ENCODE measurements at places on chromosomes 16 and 17.

- no peak for DNase-seq
Observed at GRCh38 chr17:73746314-73747073, 102.2 kb upstream of the SDK2 start.

DNA sequence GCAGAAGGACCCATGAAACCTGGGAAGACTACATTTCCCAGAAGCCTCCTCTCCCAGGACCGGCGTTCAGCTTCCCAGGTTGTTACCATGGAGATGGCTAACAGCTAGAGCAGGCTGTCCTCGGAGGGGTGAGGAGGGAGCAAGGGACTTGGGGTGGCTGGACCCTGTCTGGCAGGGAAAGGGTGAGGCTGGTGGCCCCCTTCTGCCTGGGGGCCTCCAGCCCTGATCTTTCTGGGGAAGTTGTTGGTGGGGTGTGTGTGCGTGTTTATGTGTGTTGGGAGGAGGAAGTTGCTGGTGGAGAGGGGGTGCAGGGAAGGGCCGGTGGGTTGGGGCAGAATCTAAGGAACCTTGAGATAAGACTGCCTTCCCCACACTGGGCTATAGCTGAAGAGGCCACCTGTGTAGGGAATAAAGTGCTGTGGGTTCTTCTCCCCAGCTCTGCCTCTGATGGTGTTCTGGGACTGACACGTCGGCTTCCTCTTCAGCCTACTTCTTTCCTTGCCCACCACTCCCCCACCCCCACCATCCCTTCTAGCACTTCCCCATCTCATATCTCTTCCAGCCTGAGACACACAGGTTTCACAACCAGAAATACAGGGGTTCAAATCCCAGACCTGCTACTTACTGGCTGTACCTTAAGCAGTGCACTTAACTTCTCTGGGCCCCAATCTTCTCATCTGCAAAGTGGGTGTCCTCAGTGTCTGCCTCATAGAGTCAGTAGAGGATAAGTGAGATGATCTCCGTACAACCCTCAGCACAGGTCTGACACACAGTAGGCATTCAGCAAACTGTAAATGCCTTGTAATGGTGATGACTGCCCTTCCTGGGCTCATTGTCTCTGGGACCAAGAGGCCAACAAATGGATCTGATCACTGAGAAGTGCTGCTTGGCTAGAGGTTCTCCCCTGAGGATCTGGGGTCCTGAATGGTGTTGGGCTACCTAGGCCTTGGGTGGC, at the start of gene DRC7:
DRC7 (plus strand) TSS at position 82 of the 955 bp plus-strand sequence. CDS start 3,144 bp downstream, outside the sequence.
- peak; percentile 41 for DNase-seq

- DNase-seq: no peak
Observed at GRCh38 chr16:58413359-58413758, 21.1 kb downstream of the GINS3 start.

DNA sequence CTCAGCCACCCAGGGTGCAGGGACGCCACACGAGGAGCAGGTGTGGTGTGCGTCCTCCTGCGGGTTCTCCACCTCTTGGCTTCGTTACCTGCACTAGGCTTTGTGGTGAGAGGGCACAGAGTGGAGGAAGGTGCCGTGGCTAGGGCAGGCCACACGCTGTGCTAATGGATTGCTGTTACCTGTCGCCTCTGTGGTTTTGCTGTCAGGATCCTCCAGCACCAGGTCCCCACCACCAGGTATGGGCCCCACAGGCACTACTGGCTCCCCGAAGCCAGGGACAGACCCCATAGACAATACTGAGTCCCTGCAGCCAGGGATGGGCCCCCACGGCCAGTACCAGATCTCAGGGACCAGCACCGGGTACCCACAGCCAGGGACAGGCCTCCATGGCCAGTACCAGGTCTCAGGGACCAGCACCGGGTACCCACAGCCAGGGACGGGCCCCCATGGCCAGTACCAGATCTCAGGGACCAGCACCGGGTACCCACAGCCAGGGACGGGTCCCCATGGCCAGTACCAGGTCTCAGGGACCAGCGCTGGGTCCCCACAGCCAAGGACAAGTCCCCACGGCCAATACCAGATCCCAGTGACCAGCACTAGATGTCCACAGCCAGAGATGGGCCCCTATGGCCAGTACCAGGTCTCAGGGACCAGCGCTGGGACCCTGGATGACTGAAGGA, 315.6 kb downstream of the SEC14L1 start:
- peak; percentile 61 for DNase-seq

DNA sequence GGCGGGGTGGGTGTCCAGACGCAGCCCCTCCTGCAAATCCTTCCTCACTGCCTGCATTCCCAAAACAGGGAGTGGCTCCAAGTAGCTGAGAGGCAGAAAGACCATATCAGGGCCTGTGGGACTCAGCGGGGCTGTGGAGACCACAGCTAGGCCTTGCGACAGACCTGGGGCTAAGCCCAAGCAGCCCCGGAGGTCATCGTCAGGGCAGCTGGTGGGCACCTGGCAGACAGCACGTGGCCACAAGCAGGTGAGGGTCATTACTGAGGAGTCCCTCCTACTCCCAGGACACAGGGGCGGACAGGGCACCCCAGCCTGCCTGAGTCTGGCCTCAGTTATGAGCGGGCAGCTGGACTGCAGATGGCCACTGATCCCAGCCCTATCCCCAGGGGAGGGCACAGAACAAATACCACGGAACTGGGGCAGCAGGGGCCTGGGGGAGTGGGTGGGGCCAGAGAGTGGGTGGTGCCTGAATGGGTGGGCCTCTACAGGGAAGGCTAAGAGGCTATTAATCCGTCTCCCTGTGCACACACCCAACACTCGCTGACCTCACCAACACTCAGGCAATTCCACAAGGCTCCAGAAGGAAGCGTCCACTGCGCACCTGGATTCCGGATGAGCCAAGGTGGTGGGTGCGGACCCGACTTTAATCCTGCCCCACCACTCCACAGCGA, 8.5 kb downstream of the HS3ST6 start:
- DNase-seq: no peak

GRCh38 chr16:15951852-15952251, 2.4 kb downstream of the ABCC1 start:
- no peak for DNase-seq

- DNase-seq: peak; percentile 89
Observed at GRCh38 chr17:40480501-40481003, 20.9 kb downstream of the TNS4 start.

DNA sequence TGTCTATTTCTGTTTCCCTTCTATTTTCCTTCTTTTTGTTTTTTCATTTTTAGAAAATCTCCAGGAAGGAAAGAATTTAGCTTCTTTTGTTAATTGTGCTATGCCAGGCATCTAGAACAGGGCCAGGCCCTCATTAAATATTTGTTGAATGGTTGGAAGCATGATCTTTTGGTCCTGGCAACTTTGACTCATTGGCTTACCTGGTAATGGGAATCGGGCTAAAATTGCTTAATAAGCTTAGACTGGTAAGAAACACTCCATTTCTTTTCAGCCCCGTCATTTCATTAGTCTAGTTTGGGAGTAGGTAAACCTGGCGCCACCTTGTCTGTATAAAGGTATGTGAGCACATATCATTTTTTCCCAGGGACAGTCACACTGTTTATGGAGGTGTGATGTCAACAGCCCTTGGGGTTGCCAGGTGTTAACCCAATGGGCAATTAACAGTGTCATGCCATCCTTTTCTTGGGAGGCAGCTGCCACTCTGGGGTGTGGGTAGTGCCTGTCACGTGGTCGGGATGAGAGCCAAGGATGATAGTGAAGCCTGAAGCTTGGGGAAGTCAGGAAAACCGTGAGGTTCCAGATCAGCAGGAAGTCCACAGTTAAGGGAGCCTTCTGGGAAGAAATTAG, 9.5 kb upstream of the NDEL1 start:
- no peak for DNase-seq

DNA sequence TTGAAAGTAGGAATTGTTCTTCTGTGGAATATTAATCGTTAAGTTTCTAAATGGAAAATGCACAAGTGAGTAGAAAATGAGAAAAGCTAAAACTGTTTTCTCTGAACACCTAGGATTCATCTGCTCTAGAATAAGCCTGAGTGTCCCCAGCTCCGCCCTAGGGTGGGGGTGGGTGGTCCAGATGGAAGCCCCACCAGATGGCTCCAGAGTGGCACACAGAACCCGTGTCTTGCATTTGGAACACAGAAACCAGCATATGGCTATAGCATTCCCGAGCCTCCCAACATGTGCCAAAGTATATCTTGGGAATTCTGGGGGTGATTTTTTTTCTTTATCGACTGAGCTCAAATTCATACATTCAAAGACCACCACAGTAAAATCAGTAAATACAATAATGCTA, 517.7 kb upstream of the PSMD7 start:
- no peak for DNase-seq

DNA sequence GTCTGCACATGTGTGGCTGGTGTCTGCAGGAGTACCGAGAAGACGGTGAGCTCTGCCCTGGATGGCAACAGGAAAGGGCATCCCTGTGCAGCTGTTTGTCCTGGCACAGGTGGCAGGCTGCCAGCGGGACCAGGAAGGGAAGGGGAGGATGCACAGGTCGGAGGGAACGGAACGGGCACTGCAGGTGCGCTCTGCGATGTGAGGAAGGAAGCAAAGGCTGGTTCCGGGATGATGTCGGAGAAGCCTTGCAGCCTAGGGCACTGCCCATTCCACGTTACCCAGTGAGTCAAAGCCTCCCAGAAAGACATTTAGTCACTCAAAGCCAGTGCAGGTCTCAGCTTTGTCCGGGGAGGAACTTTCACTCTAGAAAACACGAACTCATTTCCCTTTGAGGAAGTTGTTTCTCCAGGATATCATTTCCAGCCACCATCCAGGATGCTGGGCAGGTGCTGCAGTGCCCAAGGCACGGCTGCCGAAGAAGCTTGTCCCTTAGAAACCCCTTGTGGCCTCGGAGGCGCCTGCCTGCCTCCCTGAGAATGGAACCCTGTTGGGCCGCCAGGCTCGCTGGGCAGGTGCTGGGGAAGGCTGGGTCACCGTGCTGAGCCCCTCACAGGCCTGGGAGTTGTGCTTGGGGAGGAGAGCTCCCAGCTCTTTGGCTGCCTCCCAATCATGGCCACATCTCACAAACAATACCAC, 4.5 kb upstream of the TMEM235 start:
- DNase-seq: no peak

DNA sequence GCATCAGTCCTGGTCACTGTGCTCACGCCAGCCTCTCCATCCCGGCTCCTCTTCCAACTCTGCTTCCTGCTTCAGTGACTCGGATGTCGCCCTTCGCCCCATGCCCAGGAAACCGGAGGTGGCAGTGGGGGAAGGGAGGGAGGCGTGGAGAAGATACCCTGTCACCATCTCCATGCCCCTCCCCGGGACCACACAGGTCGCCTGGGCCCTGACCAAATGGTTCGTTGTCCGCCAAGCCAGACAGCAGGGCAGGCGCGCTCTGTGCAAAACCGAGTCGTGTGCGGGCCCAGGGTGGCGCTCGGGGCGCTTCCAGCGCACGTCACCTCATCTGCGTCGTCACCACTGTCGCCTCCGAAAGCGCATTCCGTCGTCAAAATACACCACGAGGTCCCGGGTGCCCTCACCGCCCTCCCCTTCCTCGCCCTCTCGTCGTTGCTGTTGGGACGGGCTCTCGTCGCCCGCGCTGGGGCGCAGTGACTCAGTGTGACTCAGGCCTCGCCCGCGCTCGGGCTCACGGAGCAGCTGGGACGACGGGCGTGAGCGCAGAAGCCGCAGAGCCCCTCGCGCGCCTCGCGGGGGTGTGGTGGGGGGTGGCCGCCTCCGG, 39.2 kb downstream of the ZNF778 start:
- peak; percentile 74 for DNase-seq

GRCh38 chr16:67068212-67068753, 39.3 kb downstream of the CBFB start:
- no peak for DNase-seq

DNA sequence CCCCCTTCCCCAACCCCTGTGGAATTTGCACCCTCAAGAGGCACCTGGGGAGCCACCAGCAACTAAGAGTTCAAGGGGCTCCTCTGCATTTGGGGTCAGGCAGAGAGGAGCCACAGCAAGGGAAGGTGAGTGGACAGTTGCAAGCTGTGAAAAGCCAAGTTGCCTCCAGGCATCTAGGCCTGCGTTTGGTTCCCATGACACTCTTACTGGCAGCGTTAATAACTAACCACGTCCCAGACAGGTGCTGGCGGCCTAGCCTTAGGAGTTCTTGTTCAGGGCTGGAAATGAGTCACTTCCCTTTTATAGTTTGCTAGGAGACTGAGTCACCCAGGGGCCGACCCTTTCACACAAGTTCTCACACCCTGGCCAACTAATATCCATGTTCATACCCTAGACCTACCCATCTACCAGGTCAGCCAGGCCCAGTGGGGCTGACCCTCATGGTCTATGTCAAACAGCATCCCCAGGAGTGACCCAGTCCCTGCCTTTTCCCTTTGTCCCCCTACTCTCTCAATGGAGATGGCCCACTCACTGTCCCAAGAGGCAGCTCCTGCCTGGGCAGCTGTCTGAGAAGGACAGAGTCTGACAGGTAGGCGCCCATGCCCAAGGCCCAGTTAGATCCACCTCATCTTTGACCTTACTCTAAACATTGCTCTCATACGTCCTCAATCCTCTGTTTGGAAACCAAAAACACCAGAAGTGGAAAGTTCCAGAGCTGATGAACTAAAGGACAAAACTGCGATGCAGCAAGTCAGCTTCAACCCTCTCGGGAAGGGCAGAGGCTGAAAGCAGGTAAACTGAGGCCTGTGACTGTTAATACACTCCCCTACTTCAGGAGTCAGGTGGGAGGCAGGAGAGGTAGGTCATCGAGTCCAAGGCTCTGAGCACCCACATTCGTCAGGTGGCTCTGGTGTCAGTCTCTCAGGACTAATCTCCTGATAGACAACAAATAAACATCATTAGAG, 300.6 kb downstream of the SOX9 start:
- DNase-seq: peak; percentile 2

- DNase-seq: no peak
Observed at GRCh38 chr17:50194140-50194933, 7.1 kb downstream of the COL1A1 start.

DNA sequence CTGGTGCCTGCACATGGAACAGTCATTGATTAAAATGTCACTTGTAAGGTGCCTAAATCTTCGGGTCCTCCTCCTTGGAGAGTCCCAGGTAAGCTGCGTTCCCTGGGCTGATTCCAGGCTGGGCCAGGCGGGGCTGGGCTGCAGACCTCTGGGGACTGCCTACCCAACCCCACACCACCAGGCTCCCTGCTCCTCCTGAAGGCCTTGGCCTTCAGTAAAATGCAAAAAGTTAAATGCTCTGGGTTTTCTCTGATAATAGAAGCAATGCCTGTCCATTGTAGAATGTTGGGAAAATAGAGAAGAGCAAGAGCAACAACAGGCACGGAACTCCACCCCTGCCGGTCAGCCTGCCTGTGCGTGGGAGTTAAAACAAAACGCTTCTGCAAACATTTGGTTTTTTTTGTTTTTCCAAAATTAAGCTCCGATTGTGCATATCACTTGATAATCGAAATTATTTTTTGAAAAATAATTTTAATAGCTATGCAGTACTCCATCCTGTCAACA, 363.9 kb downstream of the SEC14L1 start:
- no peak for DNase-seq

DNA sequence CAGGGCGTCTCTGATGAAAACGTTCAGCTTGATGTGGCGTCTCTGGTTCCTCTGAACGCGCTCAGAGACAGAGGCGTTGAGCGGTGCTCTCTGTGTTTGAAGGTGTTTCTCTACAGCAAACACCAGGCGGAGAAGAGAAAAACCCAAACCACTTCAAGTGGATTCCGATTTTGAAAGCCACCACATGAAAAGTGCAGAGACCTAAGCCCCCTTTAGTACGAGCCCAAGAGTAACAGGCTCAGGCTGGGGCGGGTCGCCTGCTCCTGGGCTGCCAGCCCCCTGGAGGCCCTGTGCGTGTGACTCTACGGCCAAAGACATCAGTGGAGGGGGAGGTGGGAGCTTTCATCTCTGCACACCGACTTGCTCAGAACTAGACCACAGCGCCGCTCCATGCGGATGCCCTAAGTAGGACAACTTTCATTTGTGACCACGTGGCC, 328.4 kb downstream of the MAF start:
- peak; percentile 73 for DNase-seq

- peak; percentile 88 for DNase-seq
Observed at GRCh38 chr17:76385892-76386786, 1.7 kb downstream of the SPHK1 start.

GRCh38 chr17:42536372-42537155, 523 bp downstream of the NAGLU start:
- DNase-seq: peak; percentile 67

All from CD4-positive, alpha-beta T cell treated with Interleukin-17A for 1 hour (primary cell).